ENCODE measurements at places on chromosomes 5 and 9.

GRCh38 chr9:134057751-134058701 is 9.8 kb downstream of the BRD3 start:
- H3K4me3 ChIP-seq, result no peak overlapping the region
- no peak for DNase-seq
- H3K27me3 ChIP-seq, result no peaks in the 10 kb centered on the region
- H3K36me3 ChIP-seq, result peaks cover under 1% of the 10 kb centered on the region
- H3K4me1 ChIP-seq, result peaks cover 12% of the 10 kb centered on the region
- no peak overlapping the region for H3K27ac ChIP-seq

DNA sequence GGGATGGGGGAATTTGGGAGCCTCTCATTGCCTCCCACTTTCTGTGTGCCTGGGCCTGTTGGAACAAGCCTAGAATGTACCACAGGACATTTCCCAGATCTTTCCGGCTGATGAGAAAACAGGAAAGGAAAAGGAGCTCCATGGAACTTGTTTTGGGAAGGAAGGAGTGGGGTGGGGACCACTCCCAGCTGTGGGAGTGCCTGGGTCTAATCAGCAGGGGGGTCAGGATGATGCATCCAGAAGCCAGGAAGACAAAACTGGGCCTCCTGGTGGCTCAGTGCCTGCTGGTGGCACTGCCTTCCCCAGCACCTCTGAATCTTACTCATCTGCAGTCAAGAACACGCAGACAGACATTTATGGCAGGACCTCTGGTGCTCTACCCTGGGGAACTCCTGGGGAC is 2.8 kb downstream of the SMIM33 start:
- peaks cover 47% of the 10 kb centered on the region for H3K36me3 ChIP-seq
- H3K27me3 ChIP-seq, result no peaks in the 10 kb centered on the region
- H3K4me1 ChIP-seq, result peaks cover 66% of the 10 kb centered on the region
- peak overlapping the region; percentile 28 for H3K4me3 ChIP-seq

GRCh38 chr9:70085241-70085640 is 41.6 kb downstream of the MAMDC2 start:
- DNase-seq, result no peak
- peaks cover 5% of the 10 kb centered on the region for H3K4me1 ChIP-seq
- no peak overlapping the region for H3K27ac ChIP-seq
- H3K27me3 ChIP-seq, result peaks cover 8% of the 10 kb centered on the region

GRCh38 chr5:38447786-38448185 is 108.7 kb downstream of the LIFR start:
- H3K27me3 ChIP-seq, result peaks cover 74% of the 10 kb centered on the region
- no peak for DNase-seq
- H3K36me3 ChIP-seq, result no peaks in the 10 kb centered on the region

DNA sequence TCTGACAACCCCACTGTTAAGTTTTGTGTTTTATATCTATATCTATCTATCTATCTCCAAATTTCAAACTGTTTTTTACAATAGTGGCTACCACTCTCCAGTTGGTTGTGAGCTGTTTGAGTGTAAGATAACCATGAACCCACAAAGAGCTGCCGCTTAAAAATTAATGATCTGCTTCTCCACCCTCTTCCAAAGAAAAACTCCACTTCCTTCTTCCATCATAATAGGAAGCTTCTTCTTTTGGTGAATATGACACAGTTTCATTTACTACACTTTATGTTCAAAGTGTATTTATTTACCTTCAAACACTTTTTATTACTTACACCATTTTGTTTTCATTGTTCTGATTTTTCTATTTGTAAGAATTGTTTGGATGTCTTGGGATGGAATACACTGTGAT is 37.9 kb downstream of the SPZ1 start:
- no peak overlapping the region for H3K27ac ChIP-seq
- H3K4me1 ChIP-seq, result no peaks in the 10 kb centered on the region
- H3K27me3 ChIP-seq, result no peaks in the 10 kb centered on the region
- no peak for DNase-seq
- H3K36me3 ChIP-seq, result no peaks in the 10 kb centered on the region
- no peak overlapping the region for H3K4me3 ChIP-seq

- DNase-seq, result peak; percentile 10
- no peaks in the 10 kb centered on the region for H3K27me3 ChIP-seq
- H3K4me3 ChIP-seq, result no peak overlapping the region
- no peaks in the 10 kb centered on the region for H3K36me3 ChIP-seq
- H3K27ac ChIP-seq, result no peak overlapping the region
- H3K4me1 ChIP-seq, result peaks cover 17% of the 10 kb centered on the region
Observed at GRCh38 chr9:94783102-94783682, 56.7 kb downstream of the AOPEP start.
